ENCODE measurements at places on chromosomes 12 and 14.

- H3K4me1 ChIP-seq: no peaks in the 10 kb centered on the region
- no peaks in the 10 kb centered on the region for H3K36me3 ChIP-seq
- no peaks in the 10 kb centered on the region for H3K27me3 ChIP-seq
- no peak overlapping the region for H3K4me3 ChIP-seq
Measured at GRCh38 chr12:86122846-86123468, 133.2 kb downstream of the MGAT4C start.

GRCh38 chr12:31518680-31519227 lies 72.2 kb downstream of the DENND5B start:
- no peak overlapping the region for H3K27ac ChIP-seq
- H3K4me3 ChIP-seq: no peak overlapping the region
- no peaks in the 10 kb centered on the region for H3K4me1 ChIP-seq
- no peak for DNase-seq
- no peaks in the 10 kb centered on the region for H3K36me3 ChIP-seq

DNA sequence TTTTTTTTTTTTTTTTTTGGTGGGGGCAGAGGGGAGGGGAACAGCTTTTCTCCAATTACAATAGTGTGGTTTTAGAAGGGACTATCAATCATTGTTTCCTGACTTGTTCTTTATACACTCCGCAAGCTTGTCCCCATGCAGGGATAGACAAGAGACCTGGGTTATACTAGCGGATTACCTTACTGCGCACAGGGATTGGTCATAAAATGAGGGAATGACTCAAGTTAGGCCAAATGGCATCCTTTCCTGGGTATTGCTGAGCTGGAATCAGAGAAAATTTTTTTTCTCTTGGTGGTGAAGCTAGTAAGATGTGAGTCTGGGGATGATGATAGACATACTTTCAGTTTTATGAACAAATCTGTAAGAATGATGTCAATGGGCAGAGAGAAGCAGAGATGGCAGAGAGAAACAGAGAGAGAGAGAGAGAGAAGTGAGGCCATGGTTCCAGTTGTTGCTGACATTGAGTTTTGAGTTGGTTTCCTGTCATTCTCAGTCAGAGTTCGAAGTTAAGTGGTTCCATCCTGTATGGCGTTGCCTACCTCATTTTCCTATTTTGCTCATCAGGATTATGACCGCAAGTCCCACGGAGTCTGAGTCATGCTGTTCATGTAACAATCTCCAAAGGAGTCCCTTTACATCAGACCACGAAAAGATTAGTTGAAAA lies 59.1 kb upstream of the OTOGL start:
- no peak overlapping the region for H3K4me3 ChIP-seq
- H3K36me3 ChIP-seq: no peaks in the 10 kb centered on the region
- H3K27me3 ChIP-seq: no peaks in the 10 kb centered on the region
- no peak for DNase-seq

- no peaks in the 10 kb centered on the region for H3K36me3 ChIP-seq
- H3K4me3 ChIP-seq: no peak overlapping the region
- H3K27ac ChIP-seq: no peak overlapping the region
- DNase-seq: no peak
- no peaks in the 10 kb centered on the region for H3K27me3 ChIP-seq
Measured at GRCh38 chr12:93621986-93622385, 49.5 kb downstream of the SOCS2 start.

DNA sequence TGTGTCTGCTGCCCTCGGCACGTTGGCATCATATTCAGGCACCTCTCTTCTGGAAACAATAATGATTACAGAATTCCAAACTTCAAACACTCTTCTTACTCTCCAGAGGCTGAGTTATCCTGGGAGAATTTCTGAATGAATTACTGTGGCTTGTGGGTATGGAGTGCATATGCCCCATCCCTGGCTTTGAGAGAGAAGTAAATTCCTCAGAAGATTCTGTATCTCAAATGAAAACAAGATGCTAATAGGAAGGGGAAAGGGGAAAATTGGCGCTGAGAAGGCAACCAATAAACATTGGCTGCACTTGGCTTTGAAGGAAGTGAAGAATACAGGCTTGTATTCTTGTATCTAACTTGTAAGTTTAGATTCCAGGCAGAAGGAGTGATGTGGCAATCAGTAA lies 132.0 kb upstream of the NOVA1 start:
- no peak for DNase-seq
- H3K27ac ChIP-seq: no peak overlapping the region
- no peaks in the 10 kb centered on the region for H3K4me1 ChIP-seq
- H3K4me3 ChIP-seq: no peak overlapping the region
- H3K27me3 ChIP-seq: no peaks in the 10 kb centered on the region
- H3K36me3 ChIP-seq: no peaks in the 10 kb centered on the region

GRCh38 chr12:47717443-47718193 lies 7.7 kb downstream of the ENDOU start:
- H3K27me3 ChIP-seq: no peaks in the 10 kb centered on the region
- peak overlapping the region; percentile 60 for H3K27ac ChIP-seq
- peaks cover 10% of the 10 kb centered on the region for H3K36me3 ChIP-seq
- H3K4me3 ChIP-seq: no peak overlapping the region
- H3K4me1 ChIP-seq: peaks cover 47% of the 10 kb centered on the region
- peak; percentile 68 for DNase-seq

- DNase-seq: peak; percentile 51
- H3K27me3 ChIP-seq: no peaks in the 10 kb centered on the region
- peak overlapping the region; percentile 7 for H3K27ac ChIP-seq
- peaks cover 10% of the 10 kb centered on the region for H3K36me3 ChIP-seq
- no peak overlapping the region for H3K4me3 ChIP-seq
- H3K4me1 ChIP-seq: peaks cover 29% of the 10 kb centered on the region
Measured at GRCh38 chr14:71403656-71404055, 496.4 kb downstream of the PCNX1 start.

DNA sequence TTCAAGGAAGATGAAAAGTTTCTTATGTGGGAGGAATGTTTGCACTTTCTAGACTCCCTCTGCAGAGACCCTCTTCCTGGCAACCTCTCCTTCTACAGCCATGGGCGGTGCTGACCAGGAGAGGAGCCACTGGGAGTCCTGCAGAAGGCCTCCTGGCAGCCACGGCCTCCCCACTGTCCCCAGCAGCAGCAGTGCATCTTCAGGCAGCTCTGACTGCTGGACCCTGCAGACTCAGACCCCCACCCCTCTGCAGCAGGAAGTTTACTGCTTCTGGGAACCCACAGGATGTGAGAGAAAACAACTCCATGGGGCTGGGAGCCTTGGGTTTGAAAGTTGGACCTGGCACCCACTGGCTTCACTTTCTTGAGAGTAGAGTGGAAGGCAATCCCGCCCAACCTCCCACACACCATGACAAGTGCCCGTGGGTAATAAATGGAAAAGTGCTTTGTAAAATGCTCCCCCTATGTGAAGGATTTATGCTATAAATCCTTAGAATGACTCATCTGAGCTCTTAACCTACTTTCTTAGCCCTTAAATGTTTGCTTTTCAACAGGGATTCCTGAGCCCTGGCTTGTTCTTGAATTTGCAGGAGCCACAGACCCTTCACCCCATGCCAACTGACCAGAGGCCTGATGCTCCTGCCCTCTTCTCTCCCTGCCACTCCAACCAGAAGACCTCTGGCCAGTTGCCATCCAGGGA lies 37.5 kb upstream of the DDX11 start:
- H3K27me3 ChIP-seq: peaks cover 10% of the 10 kb centered on the region
- H3K4me3 ChIP-seq: no peak overlapping the region
- no peaks in the 10 kb centered on the region for H3K36me3 ChIP-seq
- H3K27ac ChIP-seq: no peak overlapping the region
- H3K4me1 ChIP-seq: no peaks in the 10 kb centered on the region
- DNase-seq: peak; percentile 34

DNA sequence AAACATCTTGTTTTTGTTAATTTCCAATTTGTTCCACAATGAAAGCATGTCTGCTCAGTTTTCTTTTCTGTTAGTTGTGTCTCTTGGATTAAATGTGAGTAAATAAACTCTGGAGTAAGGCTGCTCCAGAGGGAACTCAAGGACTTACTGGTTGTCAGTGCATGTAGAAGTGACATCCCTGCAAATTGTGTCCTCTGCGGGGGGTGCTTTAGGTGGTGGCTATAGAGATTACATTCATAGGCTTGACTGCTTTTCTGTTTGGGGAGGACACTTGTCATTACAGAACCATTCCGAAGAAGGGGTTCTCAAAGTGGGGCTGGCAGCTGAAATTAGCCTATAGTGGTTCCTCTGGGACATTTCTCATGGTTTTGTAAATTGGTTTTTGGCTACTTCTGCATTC lies 8.8 kb downstream of the TMTC2 start:
- H3K4me1 ChIP-seq: peaks cover 3% of the 10 kb centered on the region
- no peak for DNase-seq
- no peak overlapping the region for H3K27ac ChIP-seq
- H3K36me3 ChIP-seq: peaks cover 4% of the 10 kb centered on the region

GRCh38 chr14:74554742-74555362 lies 57.2 kb downstream of the LTBP2 start:
- peaks cover 18% of the 10 kb centered on the region for H3K27me3 ChIP-seq
- H3K36me3 ChIP-seq: no peaks in the 10 kb centered on the region
- no peak overlapping the region for H3K4me3 ChIP-seq
- no peak for DNase-seq

DNA sequence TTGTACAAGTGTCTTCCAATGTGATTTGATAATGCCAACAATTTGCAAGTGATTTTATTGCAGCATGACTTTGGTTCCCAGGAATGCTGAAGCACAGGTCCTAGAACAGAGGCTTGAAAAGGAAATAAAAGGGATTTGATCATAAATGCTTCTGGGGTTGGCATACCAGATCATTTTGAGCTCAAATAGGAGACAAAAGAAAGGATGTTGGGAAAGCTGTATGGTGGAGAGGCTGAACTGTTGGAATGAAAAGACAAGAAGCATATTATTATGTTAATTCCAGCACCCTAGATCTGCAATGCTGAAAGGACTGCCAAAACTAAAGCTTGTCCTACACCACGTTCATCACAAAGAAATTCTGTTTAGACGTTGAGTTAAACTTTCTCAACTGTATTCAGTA lies 143.1 kb downstream of the BICD1 start:
- peaks cover 6% of the 10 kb centered on the region for H3K36me3 ChIP-seq
- H3K27ac ChIP-seq: no peak overlapping the region
- no peaks in the 10 kb centered on the region for H3K4me1 ChIP-seq
- no peaks in the 10 kb centered on the region for H3K27me3 ChIP-seq

DNA sequence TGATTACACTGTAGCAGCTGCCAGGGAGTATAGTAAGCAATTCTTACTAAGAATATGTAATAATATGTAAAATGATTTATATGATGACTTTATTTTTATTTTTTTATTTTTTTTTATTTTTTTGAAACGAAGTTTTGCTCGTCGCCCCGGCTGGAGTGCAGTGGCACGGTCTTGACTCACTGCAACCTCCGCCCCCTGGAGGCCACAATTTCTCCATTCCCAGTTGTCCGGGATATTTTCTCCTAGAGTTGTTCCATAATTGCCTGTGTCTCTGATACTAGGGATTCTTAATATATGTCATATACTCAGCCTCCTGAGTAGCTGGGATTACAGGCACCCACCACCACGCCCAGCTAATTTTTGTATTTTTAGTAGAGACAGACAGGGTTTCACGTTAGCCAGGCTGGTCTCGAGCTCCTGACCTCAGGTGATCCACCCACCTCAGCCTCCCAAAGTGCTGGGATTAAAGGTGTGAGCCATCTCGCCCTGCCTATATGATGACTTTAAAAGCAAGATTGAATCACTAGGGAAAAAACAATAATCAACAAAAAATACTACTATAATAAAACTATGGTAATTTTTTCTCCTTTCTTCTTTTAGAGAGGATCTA lies 12.2 kb upstream of the ITPR2 start:
- peaks cover 3% of the 10 kb centered on the region for H3K4me1 ChIP-seq
- H3K4me3 ChIP-seq: no peak overlapping the region
- no peak overlapping the region for H3K27ac ChIP-seq
- DNase-seq: no peak
- peaks cover 16% of the 10 kb centered on the region for H3K27me3 ChIP-seq

GRCh38 chr12:66014818-66015217 lies 115.7 kb downstream of the LLPH start:
- H3K4me1 ChIP-seq: no peaks in the 10 kb centered on the region
- H3K36me3 ChIP-seq: no peaks in the 10 kb centered on the region

DNA sequence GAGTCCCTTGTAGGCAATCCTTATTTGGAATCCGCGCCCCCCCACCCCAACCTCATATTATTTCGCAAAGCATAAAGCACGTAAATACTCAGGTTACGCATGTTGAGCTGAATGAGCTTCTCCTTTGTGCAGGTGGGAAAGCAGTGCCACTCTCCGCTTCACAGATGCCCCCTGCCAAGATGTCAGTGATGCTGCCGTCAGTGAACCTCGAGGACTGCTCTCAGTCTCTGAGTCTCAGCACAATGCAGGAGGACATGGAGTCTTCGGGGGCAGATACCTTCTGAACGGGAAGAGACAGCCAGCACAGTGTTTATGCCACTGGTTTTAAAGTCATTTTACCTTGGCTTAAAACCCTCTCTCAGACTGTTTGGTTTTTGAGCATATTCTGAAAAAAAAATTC lies 90.1 kb upstream of the DACT1 start:
- H3K4me3 ChIP-seq: no peak overlapping the region
- no peaks in the 10 kb centered on the region for H3K27me3 ChIP-seq
- H3K4me1 ChIP-seq: no peaks in the 10 kb centered on the region
- no peak for DNase-seq
- no peak overlapping the region for H3K27ac ChIP-seq

GRCh38 chr12:103912069-103912468 lies 18.1 kb upstream of the HSP90B1 start:
- H3K27ac ChIP-seq: no peak overlapping the region
- no peak for DNase-seq
- no peak overlapping the region for H3K4me3 ChIP-seq
- H3K36me3 ChIP-seq: no peaks in the 10 kb centered on the region

DNA sequence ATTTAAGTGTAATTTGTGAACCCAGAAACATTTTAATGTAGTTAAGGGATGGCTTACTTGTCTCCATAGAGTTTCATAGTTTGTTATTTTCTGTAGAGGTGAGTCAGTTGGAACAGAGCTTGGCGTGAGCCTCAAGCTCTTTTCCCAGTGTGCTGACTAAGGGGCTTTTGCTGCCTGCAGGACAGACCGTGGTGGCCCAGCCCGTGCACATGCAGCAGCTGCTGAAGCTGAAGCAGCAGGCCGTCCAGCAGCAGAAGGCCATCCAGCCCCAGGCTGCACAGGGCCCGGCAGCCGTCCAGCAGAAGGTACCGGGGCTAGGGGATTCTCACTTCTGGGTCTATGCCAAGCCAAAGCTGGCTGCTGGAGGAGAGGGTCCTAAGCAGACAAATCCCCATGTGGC lies 76.9 kb downstream of the DDX51 start:
- no peak for DNase-seq
- no peaks in the 10 kb centered on the region for H3K27me3 ChIP-seq
- peaks cover 38% of the 10 kb centered on the region for H3K4me1 ChIP-seq
- no peak overlapping the region for H3K27ac ChIP-seq

DNA sequence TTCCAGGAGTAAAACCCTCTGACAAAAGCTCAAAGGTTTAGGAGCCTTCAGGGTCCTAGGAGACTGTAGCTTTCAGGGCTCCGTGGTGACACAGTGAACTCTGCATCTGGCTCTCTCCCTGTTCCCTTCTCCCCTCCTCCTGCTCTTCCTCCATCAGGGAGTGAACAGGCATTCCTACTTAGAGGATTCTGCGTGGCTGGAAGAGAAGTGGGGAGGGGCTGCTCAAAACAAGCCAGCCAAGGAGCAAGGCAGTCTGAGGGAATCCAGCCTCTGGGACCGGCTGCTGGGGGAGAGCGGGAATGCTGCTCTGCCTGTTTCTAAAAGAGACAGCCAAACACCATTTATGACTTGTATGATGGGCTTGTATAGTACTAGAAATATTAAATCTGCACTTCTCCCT lies 49.5 kb downstream of the RBMS2 start:
- H3K27me3 ChIP-seq: no peaks in the 10 kb centered on the region
- DNase-seq: no peak
- no peaks in the 10 kb centered on the region for H3K36me3 ChIP-seq
- H3K4me3 ChIP-seq: no peak overlapping the region
- H3K27ac ChIP-seq: no peak overlapping the region

- DNase-seq: no peak
- H3K4me3 ChIP-seq: no peak overlapping the region
- peaks cover 5% of the 10 kb centered on the region for H3K27me3 ChIP-seq
- peaks cover 2% of the 10 kb centered on the region for H3K36me3 ChIP-seq
- H3K27ac ChIP-seq: peak overlapping the region; percentile 31
- peaks cover 16% of the 10 kb centered on the region for H3K4me1 ChIP-seq
Measured at GRCh38 chr12:65162609-65163008, 6.8 kb upstream of the LEMD3 start.
